NCI-H748 treated with DMSO at 0.1 percent for 48 hours (cell line): ENCODE measurements at places on chromosomes 12 and 14.

- DNase-seq: no peak
Measured at GRCh38 chr12:6791931-6792520, 2.7 kb downstream of the CD4 start.

- no peak for DNase-seq
Measured at GRCh38 chr12:46553266-46553665, 180.7 kb upstream of the SLC38A2 start.

GRCh38 chr12:49584591-49584990 is 16.6 kb upstream of the MCRS1 start:
- no peak for DNase-seq

DNA sequence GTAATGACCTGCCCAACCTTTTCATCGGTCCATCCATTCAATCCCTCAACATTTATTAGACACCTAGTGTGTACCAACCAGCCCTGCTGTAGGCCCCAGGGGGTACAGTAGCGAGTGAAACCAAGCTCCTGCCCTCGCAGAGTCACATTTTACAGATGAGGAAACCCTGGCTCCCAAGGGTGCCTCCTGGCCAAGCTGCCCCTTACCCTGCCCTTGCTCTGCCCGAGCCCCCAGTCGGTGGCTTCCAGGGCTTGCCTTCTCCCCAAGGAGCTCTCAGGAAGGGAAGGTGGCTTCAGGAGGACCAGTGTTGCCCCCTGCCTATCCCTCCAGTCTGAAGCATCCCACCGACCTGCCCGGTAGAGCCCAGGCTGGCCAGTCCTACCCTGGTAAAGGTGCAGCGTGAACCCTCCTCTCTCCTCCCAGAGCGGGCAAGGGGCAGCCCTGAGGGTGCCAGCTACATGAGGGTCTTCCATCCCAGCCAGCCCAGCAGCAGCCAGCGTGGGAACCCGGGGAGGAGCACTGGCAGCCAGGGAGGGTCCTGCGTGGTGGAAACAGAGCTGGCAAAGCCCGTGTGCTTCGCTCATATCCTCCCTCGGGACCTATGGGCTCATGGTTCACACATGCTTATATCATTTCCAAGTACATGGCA is 670 bp upstream of the BEGAIN start:
- DNase-seq: no peak

- no peak for DNase-seq
Measured at GRCh38 chr14:65032319-65032718, 45.6 kb downstream of the FNTB start.
